Hindlimb muscle (tissue), 1 donor: ENCODE measurements at places on chromosomes 1 and 21. TPM values are rescaled to one million over a fixed set of nuclear protein-coding genes. Genes with fewer than 3 reads are reported as not detected.

The ERG gene
- 18.2 TPM for polyA plus RNA-seq

- DNase-seq: no peak
Measured at GRCh38 chr1:234281826-234282489, 91.3 kb upstream of the COA6 start.

DNA sequence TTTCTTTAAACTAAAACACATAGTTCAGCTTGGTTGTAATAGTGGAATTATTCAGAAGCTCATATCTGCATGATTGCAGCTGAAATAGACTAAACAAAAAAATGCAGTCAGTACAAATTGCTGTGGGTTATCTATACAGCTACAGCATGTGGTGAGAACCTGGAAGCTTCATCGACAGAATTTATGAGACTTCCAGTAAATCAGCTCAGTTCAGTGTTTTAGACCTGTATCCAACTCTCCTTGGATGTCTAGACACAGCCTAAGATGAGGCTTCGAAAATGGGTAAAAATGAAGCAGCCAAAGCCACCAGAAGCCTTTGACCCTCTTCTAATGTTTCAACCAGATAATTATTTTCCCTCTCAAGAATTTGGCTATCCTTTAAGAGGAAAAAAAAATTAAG, 127.1 kb upstream of the C1orf105 start:
- peak; percentile 51 for DNase-seq

GRCh38 chr1:8955406-8955805, 9.7 kb downstream of the CA6 start:
- no peak for DNase-seq

- DNase-seq: no peak
Measured at GRCh38 chr1:213692321-213692720, 295.5 kb upstream of the PROX1 start.

GRCh38 chr1:31706384-31707058, 2.7 kb upstream of the COL16A1 start:
- DNase-seq: no peak

DNA sequence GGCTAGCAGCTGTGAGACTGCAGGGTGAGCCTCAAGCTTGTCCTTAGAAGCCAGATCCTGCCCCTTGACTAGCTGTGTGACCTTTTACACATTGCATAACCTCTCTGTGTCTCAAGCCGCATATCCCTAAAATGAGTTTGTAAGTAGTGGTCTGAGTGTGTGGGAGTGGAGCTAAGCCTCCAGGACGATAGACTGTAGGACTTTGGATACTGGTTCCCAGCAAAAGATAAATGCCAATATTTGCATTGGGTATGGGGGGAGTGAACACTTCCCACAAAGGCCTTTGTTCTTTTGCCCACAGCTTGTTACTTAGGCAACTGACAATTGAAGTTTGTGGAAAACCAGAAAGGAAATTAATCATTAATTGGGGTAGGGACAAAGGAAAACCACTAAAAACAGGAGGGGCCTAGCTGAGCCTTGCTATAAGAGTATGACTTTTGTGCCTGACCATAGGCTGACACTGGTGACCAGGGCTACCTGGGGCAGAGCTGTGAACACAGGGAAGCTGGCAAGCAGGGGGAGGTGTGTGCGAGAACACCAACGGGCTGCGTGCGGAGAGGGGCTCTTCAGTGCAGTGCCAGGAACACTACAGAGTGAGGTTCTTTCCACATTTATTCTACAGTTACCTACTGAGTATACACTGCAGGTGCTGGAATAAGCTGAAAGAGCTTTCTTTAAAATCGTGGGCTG, 102.4 kb upstream of the ETV3 start:
- no peak for DNase-seq

DNA sequence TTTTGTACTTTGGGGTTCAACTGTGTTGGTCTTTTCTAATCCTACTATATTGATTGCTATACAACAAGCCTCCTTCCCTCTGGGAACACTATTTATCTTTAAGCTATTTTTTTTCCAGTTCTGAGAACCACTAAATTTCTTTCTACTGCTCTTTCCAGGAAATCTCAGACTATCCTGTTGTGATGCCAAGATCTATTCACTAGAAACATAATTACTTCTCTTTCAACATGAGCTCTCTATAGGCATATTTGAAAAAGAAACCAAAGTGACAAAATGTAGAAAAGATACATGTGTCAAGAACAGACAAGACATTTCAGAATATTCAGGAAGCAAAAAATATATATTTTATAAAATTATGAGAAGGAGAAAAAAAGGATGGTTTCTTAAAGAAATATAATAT, 82.9 kb downstream of the SLC44A5 start:
- no peak for DNase-seq

The PMF1 gene
- polyA plus RNA-seq: 42.3 TPM

GRCh38 chr1:189708674-189709073, 769.0 kb downstream of the BRINP3 start:
- no peak for DNase-seq

DNA sequence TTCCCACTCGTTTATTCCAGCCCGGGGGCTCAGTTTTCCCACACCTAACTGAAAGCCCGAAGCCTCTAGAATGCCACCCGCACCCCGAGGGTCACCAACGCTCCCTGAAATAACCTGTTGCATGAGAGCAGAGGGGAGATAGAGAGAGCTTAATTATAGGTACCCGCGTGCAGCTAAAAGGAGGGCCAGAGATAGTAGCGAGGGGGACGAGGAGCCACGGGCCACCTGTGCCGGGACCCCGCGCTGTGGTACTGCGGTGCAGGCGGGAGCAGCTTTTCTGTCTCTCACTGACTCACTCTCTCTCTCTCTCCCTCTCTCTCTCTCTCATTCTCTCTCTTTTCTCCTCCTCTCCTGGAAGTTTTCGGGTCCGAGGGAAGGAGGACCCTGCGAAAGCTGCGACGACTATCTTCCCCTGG, 716 bp downstream of the OLIG2 start:
- no peak for DNase-seq

- DNase-seq: no peak
Measured at GRCh38 chr1:33270808-33271465, 14.6 kb downstream of the ZNF362 start.

- no peak for DNase-seq
Measured at GRCh38 chr1:150409504-150410362, 45.8 kb downstream of the RPRD2 start.

GRCh38 chr1:160075836-160076235, 5.5 kb upstream of the KCNJ9 start:
- no peak for DNase-seq

GRCh38 chr1:117648015-117648414, 42.2 kb downstream of the TENT5C start:
- no peak for DNase-seq

DNA sequence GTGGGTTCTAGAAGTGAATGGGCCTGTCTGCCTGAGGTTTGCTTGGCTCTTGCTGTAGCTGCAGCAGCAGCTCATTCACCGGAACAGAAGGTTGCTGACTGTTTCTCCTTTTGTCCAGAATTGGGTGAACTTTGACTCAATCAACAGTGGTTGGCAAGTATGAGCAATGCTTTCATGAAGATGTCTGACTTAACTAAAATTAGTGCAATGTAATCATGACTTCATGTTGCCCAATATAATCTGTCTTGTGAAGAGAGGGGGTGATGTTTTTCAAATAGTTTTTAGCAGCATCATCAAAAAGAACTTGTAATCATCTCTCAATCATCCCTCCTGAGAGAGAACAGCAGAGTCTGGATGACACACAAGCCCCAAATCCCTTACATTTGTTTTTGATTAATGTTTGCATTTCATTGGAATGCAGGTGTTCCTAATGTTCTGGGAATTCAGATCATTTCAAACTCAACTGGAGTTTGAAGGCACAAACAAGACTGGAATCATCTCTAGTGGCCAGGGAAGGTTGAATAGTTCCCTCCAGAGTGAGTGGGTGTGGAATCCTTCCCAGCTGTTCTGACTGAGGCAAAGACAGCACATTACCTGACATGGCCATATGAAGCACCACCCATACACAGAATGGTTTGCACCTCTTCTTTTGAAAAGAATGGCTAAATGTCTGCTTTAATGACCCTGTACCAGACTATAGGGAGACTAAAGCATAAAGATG, 82.9 kb downstream of the HLX start:
- no peak for DNase-seq

GRCh38 chr1:158075078-158075477, 81.6 kb downstream of the KIRREL1 start:
- DNase-seq: no peak

DNA sequence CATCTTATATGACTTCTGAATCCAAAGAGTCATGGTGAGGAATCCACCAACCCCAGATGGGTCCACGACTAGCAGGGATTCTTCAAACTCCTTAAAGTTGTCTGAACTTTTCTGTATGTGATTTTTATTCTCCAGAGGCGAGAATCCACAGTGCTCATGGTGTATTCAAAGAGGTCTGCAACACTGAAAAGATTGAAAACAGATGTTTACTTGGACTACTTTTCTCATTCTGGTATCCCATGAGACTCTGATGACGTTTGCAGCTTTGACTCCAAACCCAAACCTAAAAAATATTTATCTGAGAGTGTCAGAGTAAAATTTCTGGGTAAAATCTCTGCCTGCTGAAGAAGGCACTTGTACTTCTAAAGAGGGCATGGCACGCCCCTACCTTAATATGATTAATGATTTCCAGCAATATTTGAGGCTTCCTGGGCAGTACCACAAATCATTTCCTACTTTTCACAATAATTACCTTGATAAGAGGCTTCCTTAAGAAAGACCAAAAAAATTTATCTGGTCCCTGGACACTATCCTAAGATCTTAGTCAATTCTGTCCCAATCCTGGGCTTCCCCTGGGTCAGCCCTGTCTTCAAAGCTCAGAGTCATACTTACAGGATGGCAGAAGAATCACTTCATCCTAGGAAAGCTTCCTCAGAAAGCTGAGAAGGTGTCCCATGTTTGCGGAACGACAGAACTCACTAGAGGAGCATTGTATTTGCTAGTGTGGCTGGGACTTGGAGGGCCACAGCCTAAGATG, 76.5 kb upstream of the MAP10 start:
- no peak for DNase-seq

The HNRNPCL2 gene
- polyA plus RNA-seq: 0.18 TPM

- no peak for DNase-seq
Measured at GRCh38 chr1:158324395-158324794, 6.9 kb downstream of the CD1B start.

The PIK3CD gene
- polyA plus RNA-seq: 4.2 TPM

The C1QA gene
- 39.3 TPM for polyA plus RNA-seq

- no peak for DNase-seq
Measured at GRCh38 chr1:230127105-230128054, 60.3 kb downstream of the GALNT2 start.

DNA sequence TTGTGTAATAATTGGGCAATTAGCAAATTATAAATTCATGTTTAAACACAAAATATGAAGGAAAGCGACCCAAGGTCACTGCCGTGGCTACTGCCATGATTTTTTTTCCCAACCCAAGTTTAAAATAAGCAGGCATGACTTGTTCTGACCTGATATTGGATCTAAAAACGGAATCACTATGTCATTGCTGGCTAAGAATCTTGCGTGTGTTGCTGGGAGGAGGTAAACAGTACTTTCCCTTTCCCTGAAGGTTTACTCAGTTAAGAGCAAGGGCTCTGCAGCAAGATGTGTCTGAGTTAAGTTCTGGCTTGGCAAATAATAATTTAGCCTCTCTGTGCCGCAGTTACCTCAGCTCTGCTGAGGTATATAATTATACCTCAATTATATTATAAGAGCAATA, 125.7 kb upstream of the L1TD1 start:
- DNase-seq: peak; percentile 84

GRCh38 chr1:239363930-239364329, 22.4 kb upstream of the CHRM3 start:
- DNase-seq: no peak

The PDZK1 gene
- 1.1 TPM for polyA plus RNA-seq

DNA sequence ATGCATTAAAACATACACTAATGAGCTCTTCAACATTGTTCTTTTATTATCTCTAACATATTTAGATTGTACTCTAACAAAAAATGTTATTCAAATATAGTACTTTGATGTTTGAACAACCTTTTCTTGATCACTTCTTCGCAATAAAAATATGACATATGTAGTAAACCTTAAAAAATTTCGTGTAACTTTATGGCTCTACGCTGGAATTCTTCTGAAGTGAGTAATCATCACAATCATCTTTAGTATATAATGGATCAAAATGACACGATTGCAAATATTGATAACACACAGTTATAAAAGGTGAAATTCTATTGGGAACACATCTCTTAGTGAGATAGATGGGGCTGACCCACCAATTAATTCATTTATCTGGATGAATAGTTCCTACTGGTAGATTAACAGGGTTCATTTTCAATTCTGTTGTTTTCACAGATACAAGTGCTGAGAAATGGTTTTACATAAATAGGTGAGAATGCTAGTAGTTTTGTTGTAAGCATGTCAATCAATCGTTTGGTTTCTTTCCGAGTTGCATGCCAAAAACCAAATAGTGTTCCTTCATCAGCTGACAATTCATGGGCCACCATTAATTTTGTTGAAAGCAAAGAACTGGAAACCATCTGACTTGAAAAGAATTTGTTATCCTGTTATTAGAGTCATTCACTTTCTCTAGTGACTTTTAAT, 1.5 kb upstream of the ZMPSTE24 start:
- no peak for DNase-seq

- DNase-seq: no peak
Measured at GRCh38 chr1:233661376-233662159, 47.7 kb downstream of the KCNK1 start.

The UBE2U gene
- polyA plus RNA-seq: not detected

DNA sequence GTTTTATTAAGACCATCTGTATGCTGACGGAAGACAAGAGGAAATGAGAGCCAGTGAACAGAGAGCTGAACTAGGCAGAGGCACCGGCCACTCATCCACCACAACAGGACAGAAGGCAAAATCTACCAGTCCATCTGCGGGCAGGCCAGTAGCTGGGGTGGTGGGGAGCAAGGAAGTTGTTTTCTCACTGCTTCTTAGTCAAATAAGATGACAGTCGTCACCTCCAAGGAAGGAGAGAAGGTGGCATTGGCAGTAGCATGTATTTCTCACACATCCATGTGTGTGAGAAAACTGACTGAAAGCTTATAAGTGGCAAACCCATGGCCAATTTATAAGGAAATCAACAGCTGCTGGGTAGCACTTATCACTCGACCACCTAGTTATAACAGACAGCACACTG, 8.2 kb downstream of the TTC13 start:
- DNase-seq: no peak

The GUCA2A gene
- not detected for polyA plus RNA-seq

GRCh38 chr1:155008015-155008941, 5.7 kb downstream of the ZBTB7B start:
- DNase-seq: no peak

The NGF gene
- 2.5 TPM for polyA plus RNA-seq

- DNase-seq: no peak
Measured at GRCh38 chr1:91022518-91022929, 689 bp upstream of the ZNF644 start.

The GJB3 gene
- polyA plus RNA-seq: 0.25 TPM

The TMEM51 gene
- 11.4 TPM for polyA plus RNA-seq

The ATP6V1G3 gene
- not detected for polyA plus RNA-seq

The ST6GALNAC3 gene
- 3.7 TPM for polyA plus RNA-seq

DNA sequence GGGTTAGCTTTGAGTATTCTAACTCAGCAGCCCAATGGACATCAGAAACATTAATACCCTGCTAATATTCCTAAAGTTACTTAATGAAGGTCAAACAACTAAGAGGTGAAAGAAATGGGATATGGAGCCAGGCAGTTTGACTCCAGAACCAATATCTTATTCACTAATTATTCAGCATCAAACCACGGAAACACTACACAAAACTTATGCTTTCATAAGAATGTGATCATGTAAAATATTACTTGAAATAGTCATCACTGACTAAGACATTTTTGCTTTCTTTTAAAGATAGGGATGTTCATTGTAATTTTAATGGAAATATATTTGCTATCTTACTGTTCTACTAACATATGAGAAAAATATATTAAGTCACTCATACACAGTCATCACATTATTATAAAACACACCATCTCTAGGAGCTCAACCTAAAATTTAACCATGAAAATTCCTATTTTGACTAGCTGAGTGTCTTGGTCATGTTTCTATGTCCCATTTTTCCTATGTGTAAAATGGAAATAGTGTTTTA, 240.9 kb downstream of the KCTD3 start:
- DNase-seq: no peak
